GM13976 (cell line): ENCODE measurements at places on chromosomes 5 and 9.

DNA sequence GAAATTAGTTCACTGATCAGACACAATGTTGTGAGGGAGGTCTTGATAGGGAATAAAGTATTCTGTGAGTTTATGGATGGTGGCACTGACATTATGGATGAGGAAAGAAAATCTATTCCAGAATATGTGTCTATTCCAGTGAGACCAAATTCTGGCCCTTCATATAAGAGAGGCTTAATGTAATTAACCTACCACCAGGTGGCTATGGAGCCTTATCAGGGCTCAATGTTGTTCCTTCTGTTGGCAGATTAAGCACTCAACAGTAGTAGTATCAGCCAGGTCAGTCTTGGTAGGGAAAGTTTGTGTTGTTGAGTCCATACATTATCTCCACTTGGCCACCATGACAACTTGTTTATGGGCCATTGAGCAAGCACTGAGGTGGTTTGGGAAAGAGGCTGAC is 41.7 kb upstream of the BARX1 start:
- DNase-seq = no peak

GRCh38 chr9:109277451-109277850 is 43.4 kb downstream of the EPB41L4B start:
- DNase-seq = no peak

DNA sequence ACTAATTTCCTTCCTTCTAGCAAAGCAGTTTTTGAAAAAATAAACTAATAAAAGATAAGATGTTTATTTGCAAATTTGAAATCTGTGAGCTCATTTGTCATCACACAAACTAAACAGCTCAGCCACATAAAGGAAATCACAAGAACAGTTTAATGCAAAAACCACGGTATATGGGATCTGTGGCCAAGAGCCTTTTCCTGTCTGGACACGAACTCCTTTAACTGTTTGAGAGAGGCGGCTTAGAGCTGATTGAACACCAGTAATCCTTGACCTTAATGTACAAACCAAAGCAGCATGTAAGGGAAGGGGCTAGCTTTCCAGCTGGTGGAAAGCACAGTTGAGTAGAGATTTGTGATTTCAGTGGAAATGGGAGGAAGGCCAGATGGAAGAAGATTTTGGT is 66.3 kb upstream of the SPINK5 start:
- no peak for DNase-seq

GRCh38 chr5:106876665-106877194 is 794.0 kb downstream of the EFNA5 start:
- DNase-seq = no peak

DNA sequence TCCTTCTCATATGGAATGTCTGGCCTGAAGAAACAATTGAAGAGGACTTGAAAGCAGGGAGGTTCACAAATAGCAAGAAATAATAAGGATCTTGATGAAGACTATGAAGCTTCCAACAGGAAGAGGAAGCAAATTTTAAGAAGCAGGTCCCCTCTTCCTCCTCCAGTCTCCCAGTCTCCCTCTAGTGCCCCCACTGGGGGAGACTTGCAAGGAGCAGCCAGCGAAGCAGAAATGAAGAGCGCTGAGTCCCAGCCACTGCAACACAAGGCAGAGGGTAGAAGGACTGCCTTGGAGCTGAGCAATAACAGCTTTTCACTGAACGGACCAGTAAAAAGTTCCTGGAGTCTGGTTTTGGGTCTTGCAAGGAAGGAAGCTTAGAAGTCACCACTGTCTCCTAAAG is 32.6 kb upstream of the ACO1 start:
- DNase-seq = no peak

DNA sequence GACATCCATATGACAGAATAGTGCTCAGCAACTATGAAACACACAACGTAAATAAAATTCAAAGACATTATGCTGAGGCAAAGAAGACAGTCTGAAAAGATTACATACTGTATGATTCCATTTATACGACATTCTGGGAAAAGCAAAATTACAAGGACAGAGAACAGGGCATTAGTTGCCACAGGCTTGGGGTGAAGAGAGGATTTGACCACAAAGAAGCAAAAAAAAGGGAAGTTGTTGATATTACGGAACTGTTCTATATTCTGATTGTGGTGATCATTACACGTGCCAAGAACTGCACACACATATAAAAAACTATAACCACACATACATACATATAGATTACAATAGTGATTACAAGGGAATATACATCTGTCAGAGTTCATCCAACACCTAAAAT is 24.1 kb downstream of the CDK5RAP2 start:
- DNase-seq = no peak

GRCh38 chr5:37816883-37817282 is 23.0 kb downstream of the GDNF start:
- DNase-seq = no peak

GRCh38 chr9:84898188-84898587 is 228.7 kb downstream of the NTRK2 start:
- no peak for DNase-seq

DNA sequence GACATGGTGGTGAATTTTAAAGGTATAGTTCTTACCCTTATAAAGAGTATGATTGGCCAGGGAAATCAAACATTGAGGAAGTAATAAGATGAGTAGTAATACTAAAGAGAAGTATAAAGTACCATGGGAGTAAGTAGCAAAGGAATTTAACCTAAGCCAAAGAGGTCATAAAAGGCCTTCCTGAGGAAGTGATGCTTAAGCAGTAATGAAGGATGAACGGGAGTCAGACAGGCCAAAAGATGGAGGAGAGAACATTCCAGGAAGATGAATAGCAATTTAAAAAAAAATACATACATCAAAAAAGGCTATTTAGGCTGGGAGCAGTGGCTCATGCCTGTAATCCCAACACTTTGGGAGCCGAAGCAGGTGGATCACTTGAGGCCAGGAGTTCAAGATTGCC is 29.0 kb downstream of the KLHL3 start:
- DNase-seq = no peak

- no peak for DNase-seq
Measured at GRCh38 chr5:54390539-54391031, 64.9 kb upstream of the HSPB3 start.

DNA sequence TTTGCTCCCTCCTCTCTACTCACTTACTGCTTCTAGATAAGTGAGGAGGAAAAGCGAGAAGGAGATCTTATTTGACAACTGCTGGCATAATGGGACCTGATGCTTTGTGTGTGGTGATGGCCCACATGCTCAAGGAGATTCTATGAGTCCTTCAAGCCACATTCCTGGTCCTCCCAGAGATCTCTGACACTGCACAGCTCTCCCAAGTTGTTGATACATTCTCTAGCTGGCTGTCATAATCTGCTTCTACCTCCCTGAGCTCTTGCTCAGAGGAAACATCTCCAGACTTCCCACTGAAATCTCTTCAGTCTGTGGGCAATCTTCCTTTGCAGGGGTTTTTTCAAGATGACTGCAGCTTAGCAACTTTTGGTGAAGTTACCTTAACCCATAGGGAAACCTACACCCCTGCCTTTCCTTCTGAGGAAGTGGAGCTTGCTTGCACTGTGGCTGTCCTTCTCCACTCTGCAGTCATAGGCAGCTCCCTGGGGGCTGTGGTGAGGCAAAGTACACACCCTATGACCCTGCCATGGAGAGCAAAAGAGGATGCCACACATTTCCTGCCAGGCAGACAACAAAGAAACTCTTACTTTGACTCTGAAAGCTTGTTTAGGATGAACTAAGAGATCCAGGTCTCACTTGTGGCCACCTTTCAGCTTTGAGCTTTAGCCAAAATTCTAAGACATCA is 163.8 kb downstream of the TMEM38B start:
- no peak for DNase-seq

DNA sequence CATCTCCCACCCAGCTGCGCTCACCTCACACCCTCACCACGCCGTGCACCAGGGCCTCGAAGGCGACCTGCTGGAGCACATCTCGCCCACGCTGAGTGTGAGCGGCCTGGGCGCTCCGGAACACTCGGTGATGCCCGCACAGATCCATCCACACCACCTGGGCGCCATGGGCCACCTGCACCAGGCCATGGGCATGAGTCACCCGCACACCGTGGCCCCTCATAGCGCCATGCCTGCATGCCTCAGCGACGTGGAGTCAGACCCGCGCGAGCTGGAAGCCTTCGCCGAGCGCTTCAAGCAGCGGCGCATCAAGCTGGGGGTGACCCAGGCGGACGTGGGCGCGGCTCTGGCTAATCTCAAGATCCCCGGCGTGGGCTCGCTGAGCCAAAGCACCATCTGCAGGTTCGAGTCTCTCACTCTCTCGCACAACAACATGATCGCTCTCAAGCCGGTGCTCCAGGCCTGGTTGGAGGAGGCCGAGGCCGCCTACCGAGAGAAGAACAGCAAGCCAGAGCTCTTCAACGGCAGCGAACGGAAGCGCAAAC is 1.1 kb downstream of the POU4F3 start:
- DNase-seq = no peak

- DNase-seq = no peak
Measured at GRCh38 chr9:65403721-65404120, 118.7 kb upstream of the FOXD4L5 start.

- no peak for DNase-seq
Measured at GRCh38 chr9:77857513-77858259, 173.9 kb downstream of the GNAQ start.

GRCh38 chr9:123495731-123496130 is 139.7 kb downstream of the CRB2 start:
- DNase-seq = no peak

DNA sequence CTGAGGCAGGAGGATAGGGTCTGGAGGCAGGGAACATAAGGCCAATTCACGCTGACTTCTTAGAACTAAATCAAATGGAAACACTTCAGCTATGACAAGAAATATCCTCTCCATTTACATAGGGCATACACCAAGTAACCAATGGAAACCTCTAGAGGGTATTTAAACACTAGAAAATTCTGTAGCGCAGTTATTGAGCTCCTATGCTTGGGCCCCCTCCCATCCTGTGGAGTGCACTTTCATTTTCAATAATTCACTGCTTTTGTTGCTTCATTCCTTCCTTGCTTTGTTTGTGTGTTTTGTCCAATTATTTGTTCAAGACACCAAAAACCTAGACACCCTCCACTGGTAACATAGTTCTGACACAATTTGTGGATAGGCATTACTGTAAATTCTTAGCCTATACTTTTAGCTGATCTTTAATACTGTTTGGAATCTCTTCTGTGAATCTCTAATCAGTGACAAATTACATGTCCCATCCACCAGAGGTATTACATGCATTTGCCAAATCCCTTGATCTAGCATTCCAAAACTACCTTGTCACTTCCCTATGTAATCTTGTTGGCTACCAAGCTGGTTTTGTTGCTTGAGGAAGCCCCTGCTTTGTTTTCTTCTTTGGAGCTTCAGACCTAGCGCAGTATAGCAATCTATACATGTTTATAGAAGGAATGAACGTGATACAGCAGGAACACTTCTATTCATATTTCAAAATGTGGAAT is 61.6 kb downstream of the ST8SIA4 start:
- no peak for DNase-seq

DNA sequence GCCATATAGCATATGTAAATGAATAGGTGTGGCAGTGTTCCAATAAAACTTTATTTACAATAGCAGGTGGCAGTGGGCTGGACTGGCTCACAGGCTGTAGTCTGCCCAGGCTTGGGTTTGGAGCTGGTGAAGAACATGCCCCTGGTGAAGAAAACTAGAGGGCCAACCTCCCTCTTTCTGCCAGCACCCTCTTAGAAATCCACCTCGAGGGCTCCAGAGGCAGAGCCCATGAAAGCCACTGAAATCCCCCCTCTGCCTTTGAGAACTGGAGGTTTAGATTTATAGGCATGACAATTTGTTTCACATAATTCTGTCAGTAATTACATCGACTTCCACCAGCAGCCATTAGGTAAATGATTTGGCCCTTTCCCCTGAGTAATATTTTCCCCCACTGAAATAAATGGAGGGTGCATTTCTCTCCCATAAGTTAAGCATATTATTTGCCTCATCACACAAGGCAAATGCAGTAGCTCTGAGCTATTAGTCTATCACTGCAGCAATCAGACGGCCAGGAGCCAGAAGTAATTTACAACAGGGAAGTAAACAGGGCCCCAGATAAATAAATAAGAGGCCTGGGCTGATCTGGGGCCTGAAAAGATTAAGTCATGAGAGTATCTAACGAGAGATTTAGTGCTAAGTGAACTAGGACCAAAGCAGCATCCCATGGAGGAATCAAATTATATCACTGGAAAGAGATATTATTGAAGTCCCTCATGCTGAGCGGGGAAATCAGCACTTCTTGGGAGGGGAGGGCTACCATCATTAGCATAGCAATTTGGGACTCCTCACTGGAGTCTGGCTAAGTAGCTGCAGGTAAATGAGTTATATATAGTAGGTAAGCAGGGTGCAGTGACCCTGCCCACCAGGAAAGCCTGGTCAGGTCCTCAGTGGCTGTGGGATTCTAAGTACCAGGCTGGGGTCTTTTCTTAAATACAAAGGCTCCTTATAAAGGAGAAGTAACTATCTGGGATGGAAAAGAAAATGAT is 123.9 kb downstream of the SLIT3 start:
- DNase-seq = no peak

GRCh38 chr5:465591-466403 is 22.8 kb downstream of the EXOC3 start:
- no peak for DNase-seq

DNA sequence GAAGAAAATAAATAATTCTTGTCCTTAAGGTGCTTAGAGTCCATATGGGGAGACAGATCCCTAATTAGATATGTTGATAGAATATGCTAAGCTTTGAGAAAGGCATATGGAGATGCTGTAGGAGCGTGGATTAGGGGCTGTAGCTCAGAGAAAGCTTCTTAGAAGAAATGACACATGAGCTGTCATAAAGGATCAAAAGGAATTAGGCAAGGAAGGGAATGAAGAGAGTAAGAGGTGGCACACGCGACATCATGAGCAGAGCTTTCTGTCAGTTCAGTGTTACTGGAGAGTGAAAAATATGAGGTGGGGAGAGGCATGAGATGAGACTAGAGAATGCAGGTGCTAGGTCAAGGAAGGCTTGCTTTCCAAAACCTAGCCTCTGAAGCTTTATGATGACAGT is 118.6 kb downstream of the KIAA0825 start:
- DNase-seq = no peak

DNA sequence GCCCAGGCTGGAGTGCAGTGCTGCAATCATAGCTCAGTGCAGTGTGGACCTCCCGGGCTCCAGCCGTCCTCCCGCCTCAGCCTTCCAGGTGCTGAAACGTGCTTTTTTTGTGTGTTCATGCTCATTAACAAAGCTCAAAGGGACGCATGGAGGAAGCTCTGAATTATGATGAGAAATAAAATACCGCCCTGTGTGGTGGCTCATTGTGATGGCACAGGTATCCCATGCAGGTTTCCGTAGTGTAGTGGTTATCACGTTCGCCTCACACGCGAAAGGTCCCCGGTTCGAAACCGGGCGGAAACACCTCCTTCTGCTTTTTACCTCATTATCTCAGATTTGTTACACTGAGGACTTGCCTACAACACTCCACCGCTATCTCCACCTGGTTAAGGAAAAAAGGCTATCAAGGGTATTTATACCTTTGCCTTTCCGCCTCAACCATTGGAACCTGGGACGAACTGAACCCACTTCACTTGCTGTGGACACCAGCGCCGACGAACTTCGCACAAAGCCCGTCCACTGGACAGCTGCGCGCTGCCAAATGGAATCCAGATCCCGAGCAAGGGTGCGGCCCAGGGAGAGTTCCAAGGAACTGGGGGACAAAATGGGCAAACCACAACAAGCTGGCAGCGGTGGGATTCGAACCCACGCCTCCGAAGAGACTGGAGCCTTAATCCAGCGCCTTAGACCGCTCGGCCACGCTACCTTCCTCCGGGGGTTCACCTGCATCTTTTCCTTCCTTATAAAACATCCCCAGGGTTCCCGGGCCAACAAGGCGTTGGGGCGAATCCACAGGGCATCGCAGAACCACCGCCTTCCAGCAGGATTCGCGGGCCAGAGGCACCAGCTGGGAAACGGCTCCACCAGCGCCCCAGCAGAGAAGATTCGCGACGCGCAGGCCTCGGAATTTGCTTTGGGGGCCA is 26.3 kb downstream of the OR2V2 start:
- DNase-seq = no peak

- DNase-seq = no peak
Measured at GRCh38 chr5:112958093-112959088, 18.2 kb upstream of the DCP2 start.
